ENCODE measurements at places on chromosomes 5 and 9. TPM values are rescaled to one million over a fixed set of nuclear protein-coding genes. Genes with fewer than 3 reads are reported as not detected.

The ARID3C gene
- not detected for total RNA-seq

The SLC23A1 gene
- total RNA-seq = not detected

The FUT7 gene
- not detected for total RNA-seq

The RLN2 gene
- total RNA-seq = not detected

- peaks cover 33% of the 10 kb centered on the region for H3K27me3 ChIP-seq
- H3K4me1 ChIP-seq = peaks cover 3% of the 10 kb centered on the region
- H3K4me3 ChIP-seq = no peak overlapping the region
- no peak for DNase-seq
- no peaks in the 10 kb centered on the region for H3K36me3 ChIP-seq
- H3K27ac ChIP-seq = no peak overlapping the region
Observed at GRCh38 chr9:89514956-89515355, 17.0 kb upstream of the SEMA4D start.

DNA sequence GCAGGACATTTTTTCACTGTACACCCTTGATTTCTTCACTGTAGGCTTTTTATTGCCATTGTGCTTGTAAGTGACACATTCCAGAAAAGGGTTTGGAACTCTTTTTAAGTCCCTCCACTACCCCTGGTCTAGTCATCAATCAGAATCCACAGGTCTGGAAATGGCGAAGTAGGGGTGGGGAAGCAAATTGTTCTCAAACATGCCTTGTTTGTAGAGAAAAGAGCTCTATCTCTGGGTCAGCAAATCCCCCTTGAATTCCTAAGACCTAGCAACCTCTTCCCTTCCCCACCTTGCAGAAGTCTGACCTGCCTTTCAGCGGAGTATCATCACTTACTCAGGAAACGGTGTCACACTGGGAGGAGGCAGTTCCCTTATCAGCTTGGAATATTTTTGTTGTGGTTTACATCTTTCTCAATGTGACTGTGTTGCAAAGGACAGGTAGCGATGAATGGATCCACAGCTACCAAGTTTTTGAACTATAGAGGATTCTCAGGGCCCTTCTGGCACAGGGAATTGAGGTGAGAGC, 3.2 kb downstream of the SH3RF2 start:
- peaks cover 29% of the 10 kb centered on the region for H3K4me1 ChIP-seq
- no peak overlapping the region for H3K27ac ChIP-seq
- no peak overlapping the region for H3K4me3 ChIP-seq
- no peaks in the 10 kb centered on the region for H3K27me3 ChIP-seq

GRCh38 chr5:55104036-55104772, 1.8 kb downstream of the GZMA start:
- no peak for DNase-seq
- H3K27ac ChIP-seq = no peak overlapping the region
- H3K4me3 ChIP-seq = no peak overlapping the region
- H3K36me3 ChIP-seq = peaks cover 2% of the 10 kb centered on the region
- peaks cover 3% of the 10 kb centered on the region for H3K4me1 ChIP-seq
- H3K27me3 ChIP-seq = peaks cover 12% of the 10 kb centered on the region

The COL15A1 gene
- total RNA-seq = 7.1 TPM

The MAP3K1 gene
- total RNA-seq = 14.8 TPM

DNA sequence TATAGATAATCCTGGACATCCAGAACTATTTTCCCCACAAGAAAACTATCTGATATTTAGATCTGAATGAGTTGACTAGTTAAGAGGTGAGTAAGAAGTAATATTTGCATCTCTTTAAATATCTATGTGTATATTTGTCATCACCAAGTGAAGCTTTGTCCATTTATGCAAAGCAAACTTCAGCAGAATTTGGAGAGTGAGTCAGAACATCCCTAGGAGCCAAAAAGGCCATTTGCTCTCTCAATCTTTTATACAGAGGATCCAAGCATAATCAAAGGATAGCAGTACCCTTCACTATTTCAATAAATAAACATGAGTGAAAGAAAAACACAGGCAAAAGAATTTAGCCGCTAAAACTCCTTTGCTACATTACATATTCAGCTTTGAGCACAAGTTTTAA, 454.4 kb downstream of the NR2F1-AS1 start:
- no peaks in the 10 kb centered on the region for H3K36me3 ChIP-seq
- no peak overlapping the region for H3K4me3 ChIP-seq
- no peak for DNase-seq
- no peaks in the 10 kb centered on the region for H3K27me3 ChIP-seq

The PRDM9 gene
- not detected for total RNA-seq

Measured in chondrocyte (in vitro differentiated cells).